Articular chondrocyte of knee joint (primary cell): ENCODE measurements at places on chromosomes 11 and 22. TPM values are rescaled to one million over a fixed set of nuclear protein-coding genes. Genes with fewer than 3 reads are reported as not detected.

Gene AIFM3
- 0.52 and 0.54 TPM in 2 replicates for total RNA-seq

Gene GRM5
- total RNA-seq, result not detected in 2 replicates

Gene FIBIN
- total RNA-seq, result 6.0 and 14.3 TPM in 2 replicates

Gene LSP1
- 84.1 and 94.5 TPM in 2 replicates for total RNA-seq

Gene CASP5
- total RNA-seq, result 0.22 TPM in 1 of 2 replicates, not detected in the other

Gene C2CD2L
- 2.6 and 3.3 TPM in 2 replicates for total RNA-seq

Gene DRD4
- total RNA-seq, result not detected in 2 replicates

Gene APOBEC3B
- 3.1 and 5.1 TPM in 2 replicates for total RNA-seq

Gene TPBGL
- total RNA-seq, result 0.11 TPM in 1 of 2 replicates, not detected in the other

Gene OSBPL5
- total RNA-seq, result 42.9 and 48.1 TPM in 2 replicates

Gene GRAMD1B
- total RNA-seq, result 7.2 and 7.7 TPM in 2 replicates

Gene SLC1A2
- 0.39 and 1.7 TPM in 2 replicates for total RNA-seq

Gene TNNI2
- total RNA-seq, result not detected in 2 replicates

Gene PRDM10
- total RNA-seq, result 6.4 and 8.5 TPM in 2 replicates

Gene FGF4
- total RNA-seq, result not detected in 2 replicates

Gene GATD1
- 21.0 and 26.9 TPM in 2 replicates for total RNA-seq

Gene NADSYN1
- 49.1 and 49.2 TPM in 2 replicates for total RNA-seq

Gene MPPED1
- 0.32 and 0.39 TPM in 2 replicates for total RNA-seq

Gene SORL1
- 0.78 and 0.97 TPM in 2 replicates for total RNA-seq

Gene SLC25A22
- total RNA-seq, result 8.8 and 11.1 TPM in 2 replicates

Gene OR10D3
- total RNA-seq, result under 0.01 TPM in 1 of 2 replicates, not detected in the other

Gene VSIG2
- not detected in 2 replicates for total RNA-seq

Gene CHRDL2
- 0.39 TPM in 1 of 2 replicates, not detected in the other for total RNA-seq

Gene C11orf21
- 0.26 and 0.43 TPM in 2 replicates for total RNA-seq

Gene OR51M1
- total RNA-seq, result not detected in 2 replicates

Gene ABTB2
- 2.7 and 3.0 TPM in 2 replicates for total RNA-seq

Gene OR4S1
- not detected in 2 replicates for total RNA-seq

Gene CRYBB3
- total RNA-seq, result not detected in 2 replicates

Gene HTR3B
- total RNA-seq, result not detected in 2 replicates

Gene SLC35F2
- total RNA-seq, result 1.8 and 3.9 TPM in 2 replicates

Gene BTBD18
- total RNA-seq, result not detected in 2 replicates
